ENCODE measurements at places on chromosomes 2 and 18.

GRCh38 chr2:82735336-82735735 lies 1723.7 kb downstream of the SUCLG1 start:
- no peak for DNase-seq

DNA sequence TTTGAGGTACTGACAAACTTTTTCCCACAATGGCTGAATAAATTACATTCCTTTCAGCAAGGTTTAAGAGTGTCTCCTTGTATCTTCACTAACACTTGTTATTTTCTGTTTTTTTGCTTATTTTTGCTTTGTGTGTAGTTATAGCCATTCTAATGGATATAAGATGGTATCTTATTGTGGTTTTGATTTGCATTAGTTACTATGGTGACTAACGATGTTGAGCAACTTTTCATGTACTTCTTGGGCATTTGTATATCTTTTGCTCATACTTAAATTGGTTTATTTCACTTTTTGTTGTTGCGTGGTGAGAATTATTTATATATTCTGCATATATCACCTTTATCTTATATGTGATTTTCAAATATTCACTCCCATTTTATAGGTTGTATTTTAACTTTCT lies 79.9 kb upstream of the FSIP2 start:
- no peak for DNase-seq

DNA sequence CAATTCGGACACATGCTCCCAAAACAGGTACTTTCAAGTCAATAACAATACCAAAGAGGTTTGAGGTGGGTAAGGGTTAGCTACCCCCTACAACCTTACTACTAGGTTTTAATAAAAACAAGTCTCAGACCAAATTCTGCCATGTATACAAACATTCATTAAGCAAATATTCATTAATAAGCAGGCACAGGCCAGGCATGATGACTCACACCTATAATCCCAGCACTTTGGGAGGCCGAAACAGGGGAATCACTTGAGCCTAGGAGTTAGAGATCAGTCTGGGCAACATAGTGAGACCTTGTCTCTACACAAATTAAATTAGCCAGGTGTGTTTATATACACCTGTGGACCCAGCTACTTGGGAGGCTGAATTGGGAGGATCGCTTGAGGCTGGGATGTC lies 11.7 kb upstream of the ELAC1 start:
- no peak for DNase-seq

DNA sequence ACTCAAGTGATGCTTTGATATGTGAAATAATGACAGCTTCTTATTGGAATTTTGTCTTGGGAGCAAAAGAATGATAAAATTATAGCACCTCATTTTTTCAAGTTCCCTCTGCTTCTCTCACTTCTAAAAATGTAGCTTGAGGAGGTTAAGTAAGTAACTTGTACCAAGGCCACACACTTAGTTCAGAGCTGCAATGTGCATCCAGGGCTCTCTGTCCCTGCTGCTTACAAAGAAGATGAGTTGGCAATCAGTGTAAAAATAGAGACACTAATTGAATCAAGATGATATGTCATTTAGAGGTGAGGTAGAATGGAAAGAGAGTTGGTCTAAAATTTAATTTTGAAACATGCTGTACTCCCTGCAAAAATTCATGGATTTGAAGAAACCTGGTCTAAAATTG lies 312.0 kb upstream of the TNP1 start:
- DNase-seq = no peak

DNA sequence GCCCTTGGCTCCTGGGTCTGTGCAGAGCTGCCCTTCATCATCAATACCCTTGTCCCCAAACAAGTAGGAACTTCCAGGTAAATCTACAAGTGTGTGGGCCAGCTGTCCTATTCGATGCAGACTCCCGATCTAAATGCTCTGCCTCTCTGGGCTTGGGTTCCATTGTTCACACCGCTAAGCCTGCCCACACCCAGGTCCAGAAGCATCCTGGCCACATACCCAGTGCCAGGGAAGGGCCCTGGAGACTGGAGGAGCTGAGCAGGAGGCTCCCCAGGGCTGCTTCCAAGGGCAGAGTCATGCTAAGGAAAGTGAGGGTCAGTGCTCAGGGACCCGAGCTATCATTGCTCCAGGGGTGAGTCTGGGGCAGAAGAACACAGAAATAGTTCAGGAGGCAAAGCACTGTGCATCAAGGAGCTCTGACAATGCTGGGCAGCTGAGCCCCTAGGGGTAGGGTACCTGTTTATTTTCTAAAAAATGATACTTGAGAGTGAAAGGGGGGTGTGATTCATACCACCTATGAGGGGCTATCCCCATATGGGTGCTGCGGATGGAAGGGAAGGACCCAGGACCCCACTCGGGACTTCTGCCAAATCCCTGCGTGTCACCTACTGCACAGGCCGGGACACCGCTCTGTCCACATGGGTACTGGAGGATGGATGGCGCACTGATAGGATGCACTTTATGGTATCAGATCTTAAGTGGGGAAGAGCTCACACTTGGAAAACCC lies 25.8 kb upstream of the TWIST2 start:
- no peak for DNase-seq

- no peak for DNase-seq
Observed at GRCh38 chr2:105224444-105224843, 17.1 kb upstream of the GPR45 start.

GRCh38 chr2:57760381-57760801 lies 286.2 kb upstream of the VRK2 start:
- no peak for DNase-seq

DNA sequence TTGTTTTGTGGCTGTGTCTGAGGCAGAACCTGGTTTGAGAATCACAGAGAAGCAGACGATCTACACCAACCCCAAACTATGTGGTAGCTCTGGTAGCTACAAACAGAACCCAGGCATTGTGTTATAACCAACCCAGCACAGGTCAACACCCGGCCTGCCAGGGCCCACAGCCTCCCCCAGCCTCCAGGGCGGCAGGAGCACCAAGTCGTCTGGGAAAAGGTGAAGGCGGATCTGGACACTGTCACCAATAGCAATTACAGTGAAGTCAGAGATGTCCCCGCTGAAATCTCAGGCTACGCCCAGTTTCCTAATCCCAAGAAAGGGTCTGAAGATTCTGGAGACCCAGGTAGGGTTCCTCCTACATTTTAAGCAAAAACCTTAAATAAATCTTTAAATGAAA lies 3.6 kb downstream of the HJURP start:
- no peak for DNase-seq

DNA sequence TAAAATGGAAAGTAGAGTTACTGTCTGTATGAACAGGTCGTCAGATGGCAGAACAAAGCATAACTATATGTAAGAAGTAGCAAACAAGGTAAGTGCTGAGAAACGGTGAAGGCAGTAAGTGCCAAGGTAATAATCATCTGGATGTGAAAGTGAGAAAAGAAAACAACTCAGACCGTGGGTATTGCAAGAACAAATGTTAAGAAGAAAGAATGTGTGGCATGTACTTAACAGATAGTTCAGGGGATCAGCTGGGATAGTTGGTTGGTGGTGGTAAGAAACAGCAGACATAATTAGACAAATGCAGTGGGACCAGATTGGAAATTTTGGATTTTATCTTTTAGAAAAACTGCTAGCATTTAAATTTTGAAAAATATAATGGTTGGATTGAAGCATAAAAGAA lies 375.8 kb upstream of the NXPH2 start:
- DNase-seq = no peak

GRCh38 chr2:176170602-176171305 lies 13.6 kb downstream of the HOXD3 start:
- no peak for DNase-seq

DNA sequence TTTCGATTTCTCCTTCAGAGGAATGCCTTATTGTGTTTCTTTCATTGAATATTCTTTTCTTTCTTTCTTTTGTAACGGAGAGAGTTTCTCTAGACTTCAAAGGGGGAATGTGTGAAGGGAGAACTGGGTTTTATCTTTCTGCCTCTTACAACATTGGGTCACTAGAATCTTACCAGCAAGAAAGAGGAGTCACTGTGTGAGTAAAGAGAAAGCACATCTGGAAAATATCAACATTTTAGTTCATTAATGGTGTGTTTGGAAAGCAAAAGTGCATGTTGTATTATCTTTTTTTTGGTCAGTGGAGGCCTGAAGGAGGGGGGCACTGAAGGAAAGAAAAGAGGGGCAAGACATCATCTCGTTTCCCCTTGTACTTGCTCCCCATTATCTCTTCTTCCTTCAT lies 86.6 kb upstream of the THOC1 start:
- no peak for DNase-seq

- no peak for DNase-seq
Observed at GRCh38 chr2:86072271-86072858, 33.3 kb downstream of the POLR1A start.

DNA sequence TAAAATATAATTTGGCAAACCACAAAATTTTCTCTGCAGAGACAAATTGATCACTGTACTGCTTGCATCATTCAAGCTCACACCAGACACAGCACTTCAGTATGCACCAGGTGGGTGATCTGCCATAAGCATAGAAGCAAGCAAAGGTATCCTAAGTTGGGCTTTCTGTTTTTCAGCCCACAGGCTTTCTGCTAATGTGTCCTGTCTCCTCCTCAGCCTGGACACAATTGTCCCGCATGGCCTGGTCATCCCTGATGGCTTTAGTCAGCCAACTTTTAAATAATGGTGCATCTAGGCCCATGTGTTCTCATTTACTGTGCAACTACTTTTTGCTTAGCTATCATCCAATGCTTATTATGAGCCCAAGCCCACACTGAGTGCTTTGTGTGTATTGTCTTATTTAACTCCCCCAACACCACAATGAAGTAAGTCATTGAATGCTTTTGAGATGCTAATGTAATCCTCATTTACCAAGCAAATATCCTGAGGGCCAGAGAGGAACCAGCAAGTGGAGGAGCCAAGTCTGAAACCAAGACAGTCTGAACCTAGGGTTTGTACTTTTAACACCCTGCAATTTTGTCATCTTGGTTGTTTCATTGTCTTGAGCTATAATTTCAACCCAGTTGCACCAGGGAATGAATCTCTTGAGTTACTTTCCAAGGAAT lies 111.2 kb upstream of the SETBP1 start:
- no peak for DNase-seq

- DNase-seq = no peak
Observed at GRCh38 chr2:217981971-217982370, 20.8 kb downstream of the TNS1 start.

DNA sequence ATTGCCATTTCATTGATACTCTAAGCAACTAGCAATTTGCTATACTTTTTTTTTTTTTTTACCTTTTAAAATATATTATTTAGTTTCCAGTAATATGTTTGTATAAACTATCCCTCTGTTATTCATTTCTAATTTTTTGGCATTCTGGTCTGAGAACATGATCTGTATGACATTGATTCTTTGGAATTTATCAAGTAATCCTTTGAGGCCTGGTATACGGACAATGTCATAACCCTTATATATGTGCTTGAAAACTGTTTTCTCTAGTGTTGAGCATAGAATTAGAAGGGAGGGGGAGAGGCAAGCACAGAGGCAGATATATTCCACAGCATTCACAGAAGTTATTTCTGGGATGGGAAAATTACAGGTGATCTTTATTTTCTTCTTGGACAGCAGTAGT lies 48.2 kb upstream of the POLE4 start:
- DNase-seq = no peak

DNA sequence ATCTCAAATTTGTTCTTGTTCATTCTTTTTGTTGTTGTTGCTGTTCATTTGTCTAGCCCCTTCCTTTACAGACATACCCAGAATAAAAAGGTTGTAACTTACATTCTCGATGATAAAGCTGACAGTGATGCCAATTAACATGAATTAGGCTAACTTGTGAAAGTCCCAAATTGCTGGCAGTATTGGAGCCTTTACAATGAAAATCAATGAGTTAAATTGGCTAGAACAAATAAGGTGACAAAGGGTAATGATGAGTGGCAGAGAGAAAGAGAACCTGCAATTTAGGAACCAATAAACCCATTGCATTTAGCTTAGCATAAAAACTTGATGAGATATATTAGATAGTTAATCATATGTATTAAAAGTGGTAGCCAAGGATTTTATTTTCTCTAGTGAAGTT lies 521.0 kb downstream of the ADCYAP1 start:
- no peak for DNase-seq

- DNase-seq = no peak
Observed at GRCh38 chr2:68372485-68372884, 7.4 kb downstream of the PLEK start.

GRCh38 chr18:22238036-22238435 lies 68.6 kb downstream of the GATA6 start:
- DNase-seq = no peak

- no peak for DNase-seq
Observed at GRCh38 chr2:37337620-37338280, 6.7 kb upstream of the QPCT start.

- DNase-seq = no peak
Observed at GRCh38 chr2:158102446-158102845, 770 bp downstream of the UPP2 start.

- no peak for DNase-seq
Observed at GRCh38 chr2:18804536-18804935, 215.2 kb upstream of the NT5C1B start.

DNA sequence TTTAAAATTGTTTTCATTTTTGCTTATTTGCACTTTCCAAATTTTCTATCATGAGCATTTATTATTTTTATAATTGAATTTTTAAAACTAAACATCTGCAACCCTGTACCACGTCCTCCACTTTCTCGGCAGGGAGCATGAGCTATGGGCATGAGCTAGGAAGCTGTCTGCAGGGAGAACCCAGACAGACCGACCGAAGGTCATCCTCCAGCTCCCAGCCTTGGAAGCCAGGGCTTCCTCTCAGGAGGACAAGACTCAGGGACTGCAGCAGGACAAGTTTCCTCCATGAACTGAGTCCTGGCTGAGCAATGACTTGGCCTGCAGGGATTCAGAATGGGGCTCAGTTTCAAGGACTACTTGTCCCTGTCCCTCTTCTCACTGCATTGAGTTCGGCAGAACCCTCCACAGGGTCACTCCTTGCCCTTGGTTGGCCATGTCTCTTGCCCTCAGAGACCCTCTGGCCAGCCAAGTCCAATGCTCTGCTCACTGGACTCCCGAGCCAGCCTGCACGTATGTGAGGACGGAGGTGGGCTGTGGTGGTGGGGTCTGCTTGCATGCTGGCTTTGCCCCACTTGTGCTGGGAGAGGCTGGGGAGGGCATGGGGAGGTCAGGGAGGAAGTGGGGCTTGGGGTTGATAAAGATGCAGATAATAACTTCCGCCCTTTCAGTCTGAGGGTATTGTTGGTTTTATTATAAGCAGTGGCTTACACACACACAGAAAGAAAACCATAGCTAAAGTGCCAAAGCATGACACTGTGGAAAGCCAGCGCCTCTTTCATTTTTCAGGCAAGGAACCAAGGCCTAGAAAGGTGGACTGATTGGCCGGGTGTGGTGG lies 6.6 kb downstream of the NMUR1 start:
- DNase-seq = no peak
